ENCODE measurements at places on chromosomes 5 and 9. TPM values are rescaled to one million over a fixed set of nuclear protein-coding genes. Genes with fewer than 3 reads are reported as not detected.

DNA sequence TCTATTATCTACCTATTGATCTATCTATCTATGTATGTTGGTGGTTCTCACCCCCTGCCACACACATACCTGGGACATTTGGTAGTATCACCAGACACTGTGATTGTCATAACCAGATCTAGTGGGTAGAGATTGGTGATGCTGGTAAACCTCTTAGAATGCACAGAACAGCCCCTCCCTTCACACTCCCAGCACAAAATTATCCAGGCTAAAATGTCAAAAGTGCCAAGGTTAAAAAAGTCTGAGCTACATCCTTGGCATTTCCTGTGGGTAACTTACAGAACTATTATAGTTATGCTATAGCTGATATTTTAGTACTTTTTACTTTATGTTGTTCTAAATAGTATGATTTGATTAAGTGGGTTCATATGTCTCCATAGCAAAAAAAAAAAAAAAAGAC is 151.0 kb downstream of the FER start:
- H3K27me3 ChIP-seq, result no peaks in the 10 kb centered on the region
- no peak overlapping the region for H3K4me3 ChIP-seq
- H3K27ac ChIP-seq, result no peak overlapping the region
- no peaks in the 10 kb centered on the region for H3K4me1 ChIP-seq

DNA sequence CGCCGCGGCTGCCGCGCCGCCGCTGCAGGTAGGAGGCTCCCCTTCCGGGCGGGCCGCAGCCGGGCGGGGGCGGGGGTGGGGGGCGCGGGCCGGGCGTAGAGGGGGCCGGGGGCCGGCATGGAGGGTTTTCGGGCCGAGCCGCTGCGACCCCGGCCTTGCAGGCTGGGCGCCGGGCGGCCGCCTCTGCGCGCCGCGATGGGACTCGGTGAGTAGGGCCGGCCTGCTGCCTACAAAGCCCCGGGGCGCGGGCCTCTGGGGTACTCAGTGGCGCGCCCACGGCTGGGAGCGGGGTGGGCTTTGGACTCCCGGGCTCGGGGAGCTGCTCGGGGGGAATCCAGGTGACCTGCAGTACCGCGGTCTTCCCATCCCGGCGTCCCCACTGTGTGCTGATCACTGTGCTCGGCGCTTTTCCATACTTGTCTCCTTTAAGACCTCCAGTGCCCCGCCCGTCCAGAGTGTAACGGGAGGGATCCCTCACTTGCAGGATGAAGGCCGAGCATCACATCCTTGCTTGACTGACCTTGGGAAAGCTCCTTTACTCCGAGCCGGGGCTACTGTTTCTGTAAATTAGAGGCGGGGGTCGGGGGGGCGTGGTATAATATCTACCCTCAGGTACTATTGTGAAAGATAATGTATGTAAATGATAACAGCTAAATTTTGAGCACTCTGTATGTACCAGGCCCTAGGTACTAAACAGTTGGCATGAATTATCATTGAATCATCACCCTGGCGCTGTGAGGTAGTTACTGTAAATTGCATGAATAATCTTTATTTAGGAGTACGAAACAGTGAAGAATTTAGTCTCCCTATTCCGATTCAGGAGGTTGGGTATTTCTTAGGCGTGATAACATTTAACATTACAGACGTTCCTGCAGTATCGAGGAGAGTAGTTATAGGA is 672 bp downstream of the MSANTD3 start:
- peak; percentile 5 for DNase-seq
- H3K4me1 ChIP-seq, result peaks cover 21% of the 10 kb centered on the region
- H3K4me3 ChIP-seq, result peak overlapping the region; percentile 61
- H3K27ac ChIP-seq, result no peak overlapping the region
- peaks cover 3% of the 10 kb centered on the region for H3K36me3 ChIP-seq

DNA sequence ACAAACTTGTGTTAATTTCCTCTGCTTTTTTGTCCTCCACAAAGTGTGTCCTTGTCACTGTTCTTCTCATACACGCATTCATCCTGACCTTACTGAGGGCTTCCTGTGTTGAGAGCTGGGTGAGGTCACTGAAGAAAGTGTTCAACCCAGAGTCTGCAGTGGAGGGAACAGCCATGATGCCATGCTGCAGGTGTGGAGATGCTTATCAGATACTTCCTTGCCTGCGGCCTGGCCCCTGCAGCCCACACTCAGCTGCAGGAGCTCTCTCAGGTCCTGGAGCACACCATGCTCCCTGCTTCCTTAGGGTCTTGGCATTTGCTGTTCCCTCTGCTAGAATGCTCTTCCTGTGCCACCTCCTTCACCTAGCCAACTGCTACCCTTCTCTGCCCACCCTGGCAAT is 108.1 kb upstream of the SPRY4 start:
- peak overlapping the region; percentile 66 for H3K4me3 ChIP-seq
- DNase-seq, result peak; percentile 56
- no peaks in the 10 kb centered on the region for H3K27me3 ChIP-seq
- H3K36me3 ChIP-seq, result no peaks in the 10 kb centered on the region

DNA sequence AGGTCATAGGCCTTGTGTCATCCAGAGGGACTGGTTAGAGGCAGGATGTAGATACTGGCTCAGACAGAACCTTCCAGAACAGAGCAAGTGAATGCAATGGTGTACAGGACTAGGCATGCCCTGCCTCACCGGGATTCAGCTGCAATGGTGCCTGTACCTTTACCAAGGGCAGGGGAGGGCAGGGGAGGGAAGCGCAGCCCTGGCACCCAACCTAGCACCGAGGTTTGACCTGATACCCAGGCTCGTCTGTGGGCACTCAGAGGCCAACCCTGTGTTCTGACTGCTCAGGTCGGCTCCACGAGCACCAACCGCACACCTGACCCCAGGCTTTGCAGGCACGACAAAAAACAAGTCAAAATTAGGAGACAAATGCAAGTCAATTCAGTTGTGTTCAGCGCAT is 47.3 kb upstream of the GFPT2 start:
- H3K4me1 ChIP-seq, result no peaks in the 10 kb centered on the region
- H3K36me3 ChIP-seq, result no peaks in the 10 kb centered on the region
- H3K27ac ChIP-seq, result no peak overlapping the region
- no peaks in the 10 kb centered on the region for H3K27me3 ChIP-seq
- DNase-seq, result no peak

DNA sequence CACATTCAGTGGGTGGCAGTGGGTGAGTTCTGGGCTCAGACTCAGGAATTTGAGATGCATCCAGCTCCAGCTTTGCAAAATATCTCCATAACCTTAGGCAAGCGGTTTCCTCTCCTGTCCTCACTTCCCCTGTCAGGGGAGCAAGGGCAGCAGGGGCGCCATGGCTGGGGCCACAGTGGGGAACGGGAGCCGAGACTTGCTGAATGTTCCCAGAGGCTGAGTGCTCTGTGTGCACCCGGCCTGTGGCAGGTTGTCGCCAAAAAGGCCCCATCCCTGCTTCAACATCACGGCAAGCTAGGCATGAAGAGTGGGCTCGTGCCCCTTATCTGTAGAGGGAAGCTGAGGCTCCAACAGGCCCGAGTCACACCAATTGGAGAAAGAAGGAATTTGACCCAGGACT is 268.8 kb downstream of the NSG2 start:
- no peaks in the 10 kb centered on the region for H3K4me1 ChIP-seq
- no peaks in the 10 kb centered on the region for H3K36me3 ChIP-seq
- DNase-seq, result no peak

GRCh38 chr9:16304301-16304700 is 566.2 kb downstream of the BNC2 start:
- no peak overlapping the region for H3K4me3 ChIP-seq
- peaks cover 3% of the 10 kb centered on the region for H3K27me3 ChIP-seq
- no peak for DNase-seq
- H3K27ac ChIP-seq, result no peak overlapping the region
- H3K36me3 ChIP-seq, result no peaks in the 10 kb centered on the region

GRCh38 chr9:100452894-100453293 is 20.1 kb upstream of the TMEFF1 start:
- H3K27me3 ChIP-seq, result peaks cover 9% of the 10 kb centered on the region
- DNase-seq, result no peak
- H3K27ac ChIP-seq, result no peak overlapping the region
- no peak overlapping the region for H3K4me3 ChIP-seq

The RACK1 gene
- total RNA-seq, result 2,098 TPM
